ENCODE measurements at places on chromosomes 1 and 21. TPM values are rescaled to one million over a fixed set of nuclear protein-coding genes. Genes with fewer than 3 reads are reported as not detected.

Gene OR14K1
- total RNA-seq, result not detected

Gene OR2L2
- total RNA-seq, result 0.14 TPM

Gene ADAMTS1
- total RNA-seq, result 0.31 TPM

Gene PKP1
- not detected for total RNA-seq

Gene CNKSR1
- total RNA-seq, result 3.5 TPM

Gene CFHR5
- not detected for total RNA-seq

Gene JTB
- 51.0 TPM for total RNA-seq

Gene SH2D1B
- 0.18 TPM for total RNA-seq

Gene TLCD4
- total RNA-seq, result 0.34 TPM

Gene SH2D5
- 0.66 TPM for total RNA-seq

Gene BMP8A
- not detected for total RNA-seq
